ENCODE measurements at places on chromosomes 1 and 21. TPM values are rescaled to one million over a fixed set of nuclear protein-coding genes. Genes with fewer than 3 reads are reported as not detected.

Gene SH2D5
- total RNA-seq, result 1.8 TPM

GRCh38 chr1:153688276-153688675 lies 9.8 kb downstream of the NPR1 start:
- DNase-seq, result no peak

Gene IGSF3
- total RNA-seq, result 21.6 TPM

DNA sequence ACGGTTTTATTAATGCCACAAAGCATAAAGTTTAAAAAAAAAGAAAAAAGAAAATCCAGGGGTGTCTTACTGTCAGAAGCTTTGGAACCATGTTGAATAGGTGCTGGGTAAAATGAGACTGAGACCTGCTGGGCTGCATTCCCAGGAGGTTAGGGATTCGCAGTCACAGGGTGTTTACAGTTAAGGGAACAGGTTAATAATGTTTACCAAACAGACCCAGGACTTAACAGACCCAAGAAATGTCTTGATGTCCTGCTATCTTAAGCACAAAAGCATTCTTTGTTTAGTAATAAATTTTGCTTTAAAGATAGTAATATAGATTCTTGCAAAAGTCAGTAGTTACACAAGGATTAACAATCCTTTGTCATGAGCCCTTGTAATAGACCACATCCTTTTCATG lies 54.7 kb downstream of the OLFML3 start:
- no peak for DNase-seq

Data from left lung (tissue), 14 donors.